HT1080 (cell line): ENCODE measurements at places on chromosomes 12 and 14.

DNA sequence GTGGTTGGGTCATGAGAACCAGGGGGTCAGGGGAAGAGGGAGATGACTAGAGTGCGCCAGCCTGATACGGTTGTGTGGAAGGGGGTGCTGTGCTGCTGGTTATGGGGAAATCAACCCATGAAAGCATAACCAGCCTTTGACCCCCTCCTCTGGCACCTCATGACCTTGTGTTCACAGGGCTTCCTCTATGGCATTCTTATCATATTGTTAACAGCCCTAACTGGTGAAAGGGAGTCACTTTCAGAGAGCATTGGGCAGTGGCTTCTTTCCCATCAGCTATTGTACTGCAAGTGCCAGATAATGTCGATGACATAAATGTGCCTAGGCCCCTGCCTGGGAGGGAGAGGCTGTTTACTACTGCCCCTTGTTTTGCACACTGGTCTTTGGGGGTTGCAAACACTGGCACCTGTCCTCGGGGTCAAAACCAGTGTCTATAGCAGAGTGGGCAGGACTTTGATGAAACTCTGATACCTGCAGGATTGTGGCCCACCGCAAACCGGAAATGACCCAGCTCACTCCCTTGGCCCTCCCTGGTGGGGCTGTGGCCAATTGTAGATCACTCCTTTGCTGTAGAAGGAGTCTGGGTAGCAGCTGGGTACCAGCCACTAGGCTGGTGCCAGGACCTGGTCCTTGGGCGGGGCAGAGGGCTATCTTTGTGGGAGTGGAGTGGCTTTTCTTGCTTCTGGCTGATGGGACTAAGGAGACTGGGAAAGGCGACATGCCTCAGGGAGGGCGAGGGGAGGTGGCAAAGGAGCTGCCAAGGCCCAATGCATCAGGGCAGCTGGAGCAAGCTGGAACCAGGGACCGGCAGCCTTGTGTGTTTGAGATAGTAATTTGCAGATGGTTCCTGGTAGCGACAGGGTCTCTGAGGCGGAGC lies 634 bp upstream of the TMEM63C start:
- peak; percentile 26 for DNase-seq

DNA sequence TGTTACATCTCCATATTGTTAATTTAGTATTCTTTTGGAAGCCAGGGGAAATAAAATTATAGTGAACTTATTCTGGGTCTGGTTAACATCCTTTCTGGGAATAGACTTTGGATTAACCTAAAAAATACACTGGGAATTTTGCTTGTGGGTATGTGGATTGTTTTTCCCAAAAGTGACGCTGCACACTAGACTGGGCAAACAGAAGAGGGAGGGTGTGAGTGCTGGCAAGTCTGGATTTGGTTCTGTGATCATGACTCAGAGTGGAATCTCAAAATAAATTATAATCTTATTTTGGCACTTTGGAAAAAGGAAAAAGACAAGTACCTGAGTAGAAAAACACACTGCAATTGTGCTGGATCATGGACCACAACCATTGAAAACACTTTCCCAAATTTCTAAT lies 15.2 kb upstream of the LUM start:
- no peak for DNase-seq

DNA sequence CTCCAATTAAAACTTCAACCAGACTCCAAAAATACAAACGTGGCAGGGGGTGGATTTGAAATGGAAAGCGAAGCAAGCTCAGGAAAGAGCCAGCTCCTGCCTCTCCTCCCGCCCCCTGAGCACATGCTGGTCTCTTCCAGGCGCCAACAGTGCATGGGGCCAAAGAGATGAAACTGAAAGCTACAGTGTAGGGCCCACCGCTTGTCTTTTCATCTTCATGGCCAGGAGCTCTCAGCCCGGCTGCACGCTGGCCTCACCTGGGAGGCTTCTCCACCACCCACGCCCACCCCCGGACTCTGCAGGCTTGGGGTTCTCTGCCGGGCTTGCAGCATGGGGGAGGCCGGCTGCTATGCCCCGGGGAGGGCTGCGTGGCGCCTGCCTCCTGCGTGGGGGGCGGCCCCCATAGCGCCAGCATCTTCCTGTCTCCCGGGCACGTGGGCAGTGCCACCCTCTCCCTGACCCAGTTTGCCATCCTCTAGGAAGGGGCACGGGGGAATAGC lies 2.0 kb downstream of the RIMBP2 start:
- DNase-seq: no peak

DNA sequence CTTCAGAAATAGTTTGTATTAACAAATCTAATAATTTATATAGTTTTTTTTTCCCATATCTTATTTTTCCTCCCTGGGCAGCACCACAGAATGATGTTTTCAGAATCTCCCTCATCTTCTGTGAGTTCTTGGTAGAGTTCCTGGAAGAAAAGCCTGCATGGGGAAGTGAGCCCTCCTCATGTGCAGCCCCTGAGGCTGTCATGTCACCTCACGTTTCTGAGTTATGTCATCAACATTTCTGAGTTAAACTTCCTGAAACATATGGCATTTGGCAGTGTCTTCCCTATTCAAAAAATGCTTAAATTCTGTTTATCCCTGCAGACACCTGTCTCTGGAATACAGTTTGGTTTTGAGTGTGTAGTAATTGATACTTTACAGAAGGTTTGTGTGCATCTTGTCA lies 979.0 kb downstream of the TMEM121 start:
- DNase-seq: no peak

DNA sequence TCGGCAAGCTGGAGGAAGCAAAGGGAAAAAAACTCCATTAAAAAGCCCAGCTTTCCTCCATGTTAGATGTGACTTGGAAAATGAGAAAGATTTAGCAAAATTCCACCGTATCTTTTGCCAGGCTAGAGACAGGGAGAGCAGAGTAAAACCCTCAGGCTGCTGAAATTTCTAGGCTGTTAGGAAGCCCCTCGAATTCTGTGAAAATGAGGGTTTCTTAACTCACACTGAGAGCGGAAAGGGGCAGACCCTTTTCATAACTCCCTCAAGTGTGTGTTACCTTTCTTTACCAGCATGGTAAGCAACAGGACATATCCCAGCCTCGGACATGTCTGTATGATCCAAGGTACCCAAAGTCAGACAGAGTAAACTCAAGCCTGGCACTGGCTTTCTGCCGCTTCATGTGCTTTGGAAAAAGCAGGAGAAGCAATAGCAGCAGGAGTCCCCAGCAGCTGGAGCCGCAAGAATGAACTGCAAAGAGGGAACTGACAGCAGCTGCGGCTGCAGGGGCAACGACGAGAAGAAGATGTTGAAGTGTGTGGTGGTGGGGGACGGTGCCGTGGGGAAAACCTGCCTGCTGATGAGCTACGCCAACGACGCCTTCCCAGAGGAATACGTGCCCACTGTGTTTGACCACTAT lies at the start of gene RHOJ:
Gene RHOJ, plus strand, starts transcription at position 37 of the 637 bp plus-strand sequence. Its CDS starts 427 bp downstream, at position 464.
- DNase-seq: no peak

- DNase-seq: no peak
Observed at GRCh38 chr14:103072595-103073366, 11.2 kb upstream of the LBHD2 start.
